ENCODE measurements at places on chromosomes 6 and 20.
A peak's percentile ranks its signal among the peaks of the same experiment; 100 is the strongest.

DNA sequence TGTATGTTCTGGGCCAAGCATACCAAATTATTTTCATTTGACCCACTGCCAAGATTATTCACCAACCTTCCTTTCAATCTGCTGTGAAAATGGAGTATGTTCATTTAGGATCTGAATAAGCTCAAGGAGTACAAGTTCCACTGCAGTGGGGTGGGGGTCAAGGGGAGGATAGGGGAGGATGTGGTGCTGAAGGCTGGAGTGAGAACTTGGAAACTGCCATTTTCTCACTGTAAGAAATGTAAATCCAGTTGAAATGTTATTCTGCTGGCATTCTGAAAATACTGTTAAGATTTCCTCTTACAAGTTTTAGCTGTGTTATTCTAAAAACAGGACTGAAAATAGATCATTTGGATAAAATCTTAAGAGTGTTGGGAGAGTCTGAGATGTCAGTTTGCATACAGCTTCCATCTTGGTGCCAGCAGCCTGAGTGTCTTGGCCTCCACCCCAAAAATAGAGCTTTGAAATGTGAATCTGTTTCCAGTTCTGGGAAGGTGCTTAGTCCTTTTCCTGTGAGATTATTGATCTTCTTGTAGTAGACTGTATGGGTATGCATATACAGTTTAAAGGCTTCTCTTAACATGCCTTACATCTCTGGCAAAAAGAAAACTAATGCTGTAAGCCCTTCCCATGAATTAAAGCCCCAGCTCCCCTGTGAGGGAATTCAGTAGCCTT lies 84.3 kb downstream of the CTNNBL1 start:
- DNase-seq, result no peak

GRCh38 chr6:65229825-65230224 lies 477.2 kb downstream of the EYS start:
- no peak for DNase-seq

DNA sequence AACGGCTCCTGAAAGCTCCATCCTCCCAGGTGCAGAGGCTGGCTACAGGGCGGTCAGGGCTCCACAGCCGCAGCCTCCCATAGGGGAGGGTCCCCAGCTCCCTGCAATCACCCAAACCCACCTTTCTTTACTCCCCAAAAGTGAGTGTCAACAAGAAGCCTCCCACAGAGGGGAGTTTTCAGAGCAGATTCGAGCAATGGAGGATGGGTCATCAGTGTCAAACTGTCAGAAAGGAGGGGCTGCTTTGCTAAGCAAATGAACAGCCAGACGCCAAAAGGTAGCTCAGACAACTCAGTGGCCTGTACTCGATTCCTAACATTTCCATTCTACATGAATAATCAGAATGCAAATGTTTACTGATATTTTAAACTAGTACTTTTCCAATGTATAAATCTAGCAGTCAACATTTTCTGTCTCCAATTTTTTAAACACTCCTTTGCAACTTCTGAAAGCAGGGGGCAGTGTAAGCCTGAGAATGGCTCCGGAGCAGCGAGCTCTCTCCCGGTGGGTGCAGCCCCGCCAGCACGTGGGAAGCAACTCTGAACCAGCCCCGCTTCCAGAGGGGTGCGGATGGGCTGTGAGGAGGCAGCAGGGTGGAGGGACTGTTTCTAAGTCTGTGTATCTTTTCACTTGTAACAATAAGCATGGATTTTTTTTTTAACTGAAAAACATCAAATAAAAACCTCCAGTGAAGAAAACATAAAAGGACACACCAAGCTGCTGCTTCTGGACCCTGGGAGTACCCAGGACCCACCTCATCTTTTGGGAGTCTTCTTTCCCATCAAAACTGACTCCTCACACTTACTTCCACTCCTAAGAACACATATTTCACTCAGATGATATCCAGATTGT lies 54.9 kb downstream of the TAF4 start:
- DNase-seq, result peak; percentile 54

GRCh38 chr6:15689586-15690482 lies 27.0 kb upstream of the DTNBP1 start:
- DNase-seq, result no peak

GRCh38 chr20:2687514-2687913 lies 5.1 kb upstream of the EBF4 start:
- DNase-seq, result no peak

- DNase-seq, result no peak
These were observed 157.2 kb downstream of the MTFR2 start for GRCh38 chr6:136092897-136093296.

DNA sequence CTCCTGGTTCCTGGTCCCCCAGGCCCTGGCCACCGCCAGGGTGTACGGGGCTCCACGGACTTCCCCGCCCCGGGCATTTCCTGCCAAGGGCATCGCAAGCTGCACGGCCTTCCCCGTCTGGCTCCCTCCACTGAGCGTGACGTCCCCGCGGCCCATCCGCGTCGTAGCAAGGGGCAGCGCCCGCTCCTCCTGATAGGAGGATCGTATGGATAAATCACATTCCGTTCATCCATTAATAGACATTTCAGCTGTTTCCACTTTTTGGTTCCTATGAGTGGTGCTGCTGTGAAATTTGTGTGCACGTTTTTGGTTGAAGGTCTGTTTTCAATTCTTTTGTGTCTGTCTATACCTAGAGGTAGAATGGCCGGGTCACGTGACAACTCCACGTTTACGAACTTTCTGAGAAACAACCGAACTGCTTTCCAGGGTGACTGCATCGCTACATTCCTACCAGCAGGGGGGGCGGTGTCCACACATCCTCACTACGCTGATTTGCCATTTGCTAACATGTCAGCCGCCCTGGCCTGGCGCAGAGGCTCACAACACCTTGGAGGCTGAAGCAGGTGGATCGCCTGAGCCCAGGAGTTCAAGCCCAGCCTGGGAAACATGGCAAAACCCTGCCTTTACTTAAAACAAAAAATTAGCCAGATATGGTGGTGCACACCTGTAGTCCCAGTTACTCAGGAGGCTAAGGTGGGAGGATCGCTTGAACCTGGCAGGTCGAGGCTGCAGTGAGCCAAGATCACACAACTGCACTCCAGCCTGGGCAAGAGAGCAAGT lies 37.7 kb downstream of the KCNQ2 start:
- peak; percentile 75 for DNase-seq

GRCh38 chr6:168834042-168834587 lies 393.1 kb downstream of the SMOC2 start:
- no peak for DNase-seq

DNA sequence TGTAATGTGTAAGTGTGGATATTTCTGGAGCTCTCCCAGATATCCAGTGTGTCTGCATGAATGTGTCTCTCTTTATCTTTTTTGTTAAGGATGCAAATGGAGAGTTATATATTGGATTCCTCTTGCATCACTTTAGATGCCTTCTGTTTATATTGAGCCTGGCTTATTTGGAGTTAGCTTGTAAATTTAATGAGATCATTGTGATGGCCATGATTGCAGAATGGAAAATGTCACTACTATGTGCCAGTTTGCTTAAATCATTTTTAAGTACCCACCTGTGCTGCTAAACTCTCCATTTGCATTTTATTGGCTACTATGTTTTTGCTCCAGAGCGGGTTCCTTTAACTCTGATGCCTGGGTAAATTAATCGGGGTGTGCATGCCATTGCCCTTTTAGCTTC lies 334.8 kb downstream of the UTRN start:
- no peak for DNase-seq

DNA sequence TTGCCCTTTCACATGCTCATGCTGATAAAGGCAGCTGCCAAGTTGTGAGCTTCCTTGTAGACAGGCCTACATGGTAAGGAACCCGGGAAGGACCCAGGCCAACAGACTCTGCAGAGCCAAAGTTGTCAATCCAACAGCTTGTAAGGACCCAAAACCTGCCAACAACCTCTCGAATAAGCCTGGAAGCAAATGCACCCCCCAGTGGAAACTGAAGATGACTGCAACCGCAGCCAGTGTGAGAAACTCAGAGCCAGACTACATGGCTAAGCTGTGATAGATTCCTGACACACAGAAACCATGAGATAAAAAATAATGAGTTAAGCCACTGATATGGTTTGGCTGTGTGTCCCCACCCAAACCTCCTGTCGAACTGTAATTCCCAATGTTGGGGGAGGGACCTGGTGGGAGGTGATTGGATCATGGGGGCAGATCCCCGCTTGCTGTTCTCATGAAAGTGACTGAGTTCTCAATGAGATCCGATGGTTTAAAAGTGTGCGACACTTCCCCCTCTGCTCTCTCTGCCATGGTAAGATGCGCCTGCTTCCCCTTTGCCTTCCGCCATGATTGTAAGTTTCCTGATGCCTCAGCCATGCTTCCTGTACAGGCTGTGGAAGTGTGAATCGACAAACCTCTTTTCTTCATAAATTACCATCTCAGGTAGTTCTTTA lies 18.8 kb upstream of the CLPSL2 start:
- DNase-seq, result no peak

- DNase-seq, result no peak
These were observed 116.5 kb upstream of the ESR1 start for GRCh38 chr6:151690768-151691562.

GRCh38 chr6:10441655-10442009 lies 26.8 kb upstream of the TFAP2A start:
- DNase-seq, result no peak

- no peak for DNase-seq
These were observed 206.7 kb downstream of the MOXD1 start for GRCh38 chr6:132194529-132194928.

DNA sequence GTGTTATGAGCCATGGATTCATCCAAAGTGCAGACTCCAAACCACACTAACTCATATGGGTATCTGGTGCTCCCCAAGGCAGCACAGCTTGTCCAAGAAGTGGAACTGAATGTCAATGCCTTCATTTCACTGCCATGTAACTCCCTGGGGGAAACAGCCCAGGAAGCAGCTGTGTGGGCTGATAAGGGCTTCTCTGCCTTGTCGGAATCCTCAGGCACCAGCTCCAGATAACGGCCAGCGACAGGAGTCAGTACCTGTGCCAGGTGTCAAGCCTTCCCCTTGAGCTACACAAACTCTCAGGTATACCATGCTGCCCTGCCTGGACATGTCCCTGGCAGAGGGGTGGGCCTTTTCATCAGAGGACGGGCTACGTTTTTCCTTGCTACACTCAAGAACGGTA lies 751.9 kb upstream of the CHD6 start:
- DNase-seq, result no peak

GRCh38 chr20:19815553-19815991 lies 57.5 kb downstream of the RIN2 start:
- DNase-seq, result no peak

DNA sequence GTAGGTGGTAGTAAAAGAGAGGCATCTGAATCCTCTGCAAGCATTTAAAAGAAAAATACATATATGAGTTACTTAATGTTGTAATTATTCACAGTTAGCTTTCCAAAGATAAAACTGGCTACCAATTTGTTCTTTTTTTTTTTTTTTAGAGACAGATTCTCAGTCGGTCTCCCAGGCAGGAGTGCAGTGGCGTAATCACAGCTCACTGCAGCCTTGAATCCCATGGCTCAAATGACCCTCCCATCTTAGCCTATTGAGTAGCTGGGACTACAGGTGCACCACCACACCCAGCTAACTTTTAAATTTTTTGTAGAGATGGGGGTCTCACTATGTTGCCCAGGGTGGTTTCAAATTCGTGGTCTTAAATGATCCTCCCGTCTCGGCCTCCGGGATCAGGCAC lies 36.5 kb downstream of the SGK1 start:
- DNase-seq, result no peak

- DNase-seq, result no peak
These were observed 4.7 kb downstream of the MMP9 start for GRCh38 chr20:46013322-46013828.
